ENCODE measurements at places on chromosomes 1 and 21.

- no peak for DNase-seq
Measured at GRCh38 chr1:40389871-40390560, 16.5 kb downstream of the SMAP2 start.

DNA sequence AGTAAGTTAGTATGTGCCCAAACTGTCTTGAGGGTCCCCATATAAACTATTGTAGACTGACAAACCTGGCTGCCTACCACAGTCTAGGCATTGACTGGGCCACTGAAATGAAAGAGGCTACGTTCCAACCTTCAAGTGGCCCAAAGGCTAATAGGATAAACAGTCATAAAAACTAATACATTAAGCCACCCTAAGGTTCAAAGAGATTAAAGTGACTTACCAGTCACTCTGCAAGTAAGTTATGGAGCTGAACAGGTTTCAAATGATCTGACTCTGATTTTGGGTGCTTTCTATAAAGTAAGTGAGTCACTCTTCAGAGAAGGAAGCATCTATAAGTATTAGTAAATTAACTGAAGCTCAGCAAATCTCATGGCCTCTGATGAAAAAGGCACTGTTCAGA is 38.0 kb downstream of the PLPP3 start:
- DNase-seq = no peak

DNA sequence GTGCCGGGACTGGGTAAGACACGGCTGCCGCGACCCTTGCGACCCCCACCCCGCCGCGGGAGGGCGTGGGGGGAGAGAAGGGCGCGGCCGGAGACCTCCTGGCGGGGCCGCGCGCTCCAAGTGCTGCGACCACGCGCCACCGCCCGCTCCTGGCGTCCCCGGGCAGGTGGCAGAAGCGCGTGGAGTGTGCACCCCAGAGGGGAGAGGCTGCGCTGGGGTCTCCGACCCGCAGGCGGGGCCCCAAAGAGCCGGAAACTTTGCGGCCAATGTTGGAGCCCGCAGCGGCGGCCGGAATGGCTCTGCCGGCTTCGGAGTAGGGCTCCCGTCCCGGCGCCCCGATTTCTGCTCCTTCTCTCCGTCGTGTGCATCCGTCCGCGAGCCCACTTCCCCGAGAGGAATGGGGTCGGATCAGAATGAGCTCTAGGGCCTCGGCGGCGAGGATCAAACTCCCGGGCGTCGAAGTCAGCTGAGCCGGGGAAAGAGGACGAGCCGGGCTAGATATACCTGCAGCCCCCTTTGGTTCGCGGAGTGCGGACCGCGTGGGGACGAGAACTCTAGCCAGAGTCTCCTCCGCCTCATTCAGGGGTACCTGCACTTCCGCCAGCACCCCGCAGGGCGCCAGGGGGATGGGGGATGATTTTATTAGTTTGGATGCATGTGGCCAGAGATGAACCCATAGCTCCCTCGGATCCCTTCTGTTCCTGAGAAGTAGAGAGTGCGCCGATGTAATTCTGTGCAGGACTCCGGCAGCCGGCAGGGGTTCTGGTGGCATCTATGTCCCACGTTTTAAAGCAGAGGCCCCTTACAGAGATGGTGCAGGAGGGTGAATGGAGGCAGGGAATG is 751 bp downstream of the STUM start:
- no peak for DNase-seq

DNA sequence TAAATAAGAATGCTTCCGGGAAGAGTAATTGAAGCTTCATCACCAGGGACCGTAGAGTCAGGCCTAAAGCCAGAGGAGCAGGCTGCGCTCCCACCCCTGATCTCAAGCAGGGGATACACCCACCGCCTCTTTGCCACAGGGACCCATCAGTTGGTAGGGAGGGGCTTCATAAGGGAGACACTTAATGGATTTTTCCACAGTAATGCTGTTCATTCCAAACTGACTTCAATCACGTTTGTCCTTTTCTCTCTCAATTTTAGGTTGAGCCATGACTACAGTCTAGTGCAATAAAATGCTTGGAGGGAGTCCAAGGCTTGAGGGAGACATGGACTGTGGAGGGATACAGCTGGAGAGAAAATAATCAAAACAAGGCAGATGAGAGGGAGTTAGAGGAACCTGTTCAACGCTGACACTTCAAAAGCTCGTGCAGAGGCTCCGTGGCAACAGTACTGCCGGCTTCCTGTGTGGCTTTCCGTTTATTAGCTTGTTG is 111.5 kb downstream of the SEC16B start:
- no peak for DNase-seq

GRCh38 chr21:33201956-33202355 is 27.8 kb upstream of the IFNAR2 start:
- DNase-seq = no peak

GRCh38 chr1:65292861-65293593 is 16.3 kb upstream of the DNAJC6 start:
- DNase-seq = no peak

GRCh38 chr1:28971980-28972771 is 57.8 kb downstream of the EPB41 start:
- no peak for DNase-seq

DNA sequence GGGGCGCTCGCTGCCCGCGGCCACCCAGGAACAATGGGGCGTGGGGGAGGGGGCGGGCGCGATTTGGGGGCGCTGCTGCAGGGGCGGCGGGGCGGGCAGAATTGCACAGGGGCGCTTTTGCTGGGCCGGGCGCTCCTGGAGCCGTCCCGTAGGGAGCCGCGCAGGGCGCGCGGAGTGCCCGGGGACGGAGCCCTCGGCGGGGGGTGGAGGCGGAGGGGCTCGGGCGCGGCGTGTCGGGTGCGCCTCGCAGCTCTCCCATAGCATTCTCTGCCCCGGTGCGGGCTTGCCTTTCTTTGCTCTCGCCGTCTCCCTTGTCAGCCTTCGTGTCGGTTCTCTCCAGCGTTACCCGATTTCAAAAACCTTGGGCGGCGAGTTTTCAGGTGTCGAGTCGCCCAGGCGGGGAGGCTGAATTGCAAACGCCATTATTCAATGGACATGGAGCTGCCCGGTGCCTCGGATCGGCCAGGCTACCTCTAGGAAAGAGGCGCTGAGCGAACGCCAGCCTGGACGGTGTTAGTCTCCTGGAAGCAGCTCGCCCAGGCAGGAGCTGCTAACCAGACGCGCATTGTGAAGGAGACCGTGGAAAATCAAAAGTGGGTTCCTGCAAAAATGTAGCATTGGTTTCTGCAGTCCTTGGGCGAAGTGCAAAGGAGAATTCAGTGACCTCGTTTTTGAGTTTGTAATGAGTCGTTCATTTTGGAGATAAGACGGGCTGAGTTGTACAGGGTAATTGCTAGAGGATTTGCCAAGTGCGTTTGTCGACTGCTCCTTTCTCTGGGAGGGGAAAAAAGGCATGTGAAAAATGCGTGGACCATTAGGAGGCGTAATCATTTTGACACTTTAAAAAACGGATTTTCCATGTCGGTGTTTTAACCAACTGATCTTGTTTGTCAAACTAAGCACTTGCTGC is 626 bp downstream of the CXADR start:
- peak; percentile 48 for DNase-seq

GRCh38 chr1:56331892-56332567 is 247.3 kb downstream of the PLPP3 start:
- DNase-seq = no peak

- DNase-seq = no peak
Measured at GRCh38 chr1:116916002-116916401, 6.3 kb downstream of the PTGFRN start.

- peak; percentile 44 for DNase-seq
Measured at GRCh38 chr1:176206006-176206960, 803 bp downstream of the COP1 start.

DNA sequence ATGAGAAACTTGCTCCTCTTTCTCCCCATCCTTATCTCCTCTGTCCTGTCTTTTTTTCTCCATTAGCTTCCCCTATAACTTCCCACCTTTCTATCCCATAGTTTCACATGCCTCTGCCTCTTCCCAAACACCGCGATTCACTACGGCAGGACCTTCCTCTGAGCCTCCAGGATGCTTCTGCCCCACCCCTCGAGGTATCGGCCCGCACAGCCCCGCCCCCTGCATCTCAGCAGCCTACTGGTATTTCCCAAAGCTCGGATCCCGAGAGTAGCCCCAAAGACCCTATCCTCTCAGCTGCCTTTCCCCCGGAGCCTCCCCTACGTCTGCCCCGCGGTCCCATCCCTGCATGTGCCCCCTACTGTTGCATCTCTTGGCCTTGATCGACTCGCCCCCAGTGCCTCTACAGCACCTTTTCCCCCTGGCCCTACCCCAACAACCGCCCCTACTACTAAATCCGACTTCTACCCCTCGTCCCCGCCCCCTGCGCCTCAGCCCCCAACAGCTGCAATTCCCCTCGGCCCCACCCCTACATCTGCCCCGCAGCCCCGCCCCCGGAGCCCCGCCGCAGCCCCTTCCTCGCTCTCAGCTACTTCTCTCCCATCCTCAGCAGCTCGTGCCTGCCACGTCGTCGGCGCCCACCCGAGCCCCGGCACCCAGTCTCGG is 512 bp downstream of the PIAS3 start:
- DNase-seq = peak; percentile 81

DNA sequence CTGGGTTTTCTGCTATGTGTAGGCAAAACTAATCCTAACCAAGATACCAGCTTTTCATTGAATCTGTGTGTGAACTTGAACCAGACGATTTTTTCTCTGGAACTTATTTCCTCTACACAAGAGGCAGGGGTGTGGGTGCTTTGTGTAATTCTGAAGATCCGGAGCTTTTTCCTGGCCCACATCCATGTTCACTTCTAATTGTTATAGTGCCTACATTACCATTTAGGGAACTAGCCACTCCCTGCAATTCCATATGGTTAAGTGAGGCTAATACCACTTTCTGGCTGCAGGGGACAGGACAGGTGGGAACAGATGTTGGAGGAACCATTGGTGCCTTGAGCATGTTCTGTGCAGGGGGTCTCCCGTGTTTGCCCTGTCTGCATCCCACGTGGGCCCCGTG is 83.4 kb upstream of the FMN2 start:
- no peak for DNase-seq

Data from BE2C (cell line).